Stimulated activated CD8-positive, alpha-beta memory T cell treated with anti-CD3 and anti-CD28 coated beads, Interleukin-4, amount 100 ng/mL, for 1 hour (primary cell): ENCODE measurements at places on chromosomes 3 and 15.

- no peak for DNase-seq
Observed at GRCh38 chr3:13637311-13637891, 88.5 kb downstream of the FBLN2 start.

- DNase-seq = no peak
Observed at GRCh38 chr3:15496341-15496664, 25.2 kb downstream of the COLQ start.

- DNase-seq = no peak
Observed at GRCh38 chr15:57158589-57158988, 217.7 kb upstream of the CGNL1 start.

- DNase-seq = no peak
Observed at GRCh38 chr15:39157882-39158281, 423.0 kb upstream of the THBS1 start.

GRCh38 chr3:183653209-183654064 is 18.0 kb downstream of the KLHL24 start:
- no peak for DNase-seq

DNA sequence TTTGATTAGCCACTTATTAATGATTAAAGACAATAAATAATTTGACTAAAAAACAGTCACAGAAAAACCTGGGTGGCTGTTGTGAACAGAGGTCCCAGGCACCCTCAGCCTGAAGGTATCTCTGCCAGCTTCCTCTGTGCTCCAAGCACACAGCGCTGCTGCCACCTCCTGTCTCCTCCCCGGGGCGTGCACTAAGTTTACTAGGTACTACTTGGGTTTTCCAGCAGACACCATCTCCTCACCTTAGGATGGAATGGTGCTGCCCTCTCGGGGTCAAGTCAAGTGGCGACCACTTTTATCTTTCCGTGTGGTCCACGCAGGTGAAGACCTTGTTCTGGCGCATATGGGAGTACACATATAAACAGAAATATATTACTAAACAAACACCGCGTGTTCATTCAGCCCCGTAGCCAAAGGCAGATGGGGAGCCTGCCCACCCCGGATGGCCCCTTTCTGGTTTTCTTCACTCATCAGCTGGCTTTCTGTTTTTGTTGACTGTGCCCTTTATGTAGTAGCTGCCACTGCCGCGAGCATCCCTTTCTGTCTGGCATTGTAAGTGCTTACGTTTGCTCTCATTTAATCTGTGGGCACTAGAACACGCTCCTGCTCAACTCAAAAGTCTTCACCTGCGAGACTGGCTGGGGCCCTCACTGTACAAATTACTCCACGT is 128.0 kb downstream of the LRIG1 start:
- peak; percentile 27 for DNase-seq

- no peak for DNase-seq
Observed at GRCh38 chr3:13123765-13124164, 50.5 kb upstream of the IQSEC1 start.

GRCh38 chr15:78950902-78951840 is 6.3 kb upstream of the CTSH start:
- DNase-seq = no peak

GRCh38 chr3:100880845-100881244 is 112.4 kb downstream of the ABI3BP start:
- DNase-seq = no peak

GRCh38 chr15:67918205-67918861 is 78.5 kb upstream of the RNU6-1 start:
- DNase-seq = no peak

DNA sequence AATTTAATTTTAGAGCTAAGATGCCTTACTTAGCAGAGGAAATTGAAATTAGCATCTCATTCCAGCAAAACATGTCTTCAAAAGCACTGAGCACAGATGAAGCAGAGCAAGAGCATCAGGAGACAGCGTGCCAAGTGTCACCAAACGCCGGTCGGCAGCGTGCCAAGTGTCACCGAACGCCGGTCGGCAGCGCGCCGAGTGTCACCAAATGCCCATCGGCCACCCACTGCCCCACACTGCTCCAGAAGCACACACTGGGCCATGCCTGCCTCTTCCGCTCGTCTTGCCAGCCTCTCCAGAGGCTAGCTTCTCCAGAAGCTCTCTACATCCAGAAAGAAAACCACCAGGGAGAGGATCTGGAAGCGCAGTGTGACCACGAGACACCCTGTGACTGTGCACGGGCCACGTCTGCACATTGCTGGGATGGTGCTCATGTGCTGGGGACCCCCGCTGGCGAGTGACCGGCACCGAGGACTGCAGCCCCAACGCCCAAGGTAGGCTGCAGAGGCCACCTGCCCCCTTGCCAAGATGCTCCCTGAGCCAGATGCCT is 37.8 kb downstream of the CYFIP1 start:
- no peak for DNase-seq

- no peak for DNase-seq
Observed at GRCh38 chr15:98876451-98877369, 130.9 kb downstream of the PGPEP1L start.

DNA sequence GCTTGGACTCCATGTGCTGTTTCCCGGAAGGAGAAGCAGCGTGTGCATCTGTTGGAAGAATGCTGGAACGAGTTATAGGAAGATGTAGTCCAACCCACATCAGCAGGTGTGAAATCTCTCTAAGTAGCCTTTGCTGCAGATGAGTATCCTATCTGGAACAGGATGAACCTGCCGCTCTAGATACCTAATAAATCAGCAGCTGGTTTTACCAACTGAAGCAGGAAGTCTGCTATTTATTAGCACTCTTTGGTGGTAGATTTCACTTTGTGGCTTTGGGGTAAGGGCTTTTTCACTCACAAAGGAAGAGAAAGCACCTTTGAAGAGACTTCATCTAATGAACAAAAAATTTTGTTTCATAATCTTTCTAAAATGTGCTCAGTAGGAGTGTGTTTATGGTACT is 66.4 kb downstream of the DCUN1D1 start:
- no peak for DNase-seq
